ENCODE measurements at places on chromosomes 6 and 20. TPM values are rescaled to one million over a fixed set of nuclear protein-coding genes. Genes with fewer than 3 reads are reported as not detected.

SMPDL3A gene
- polyA plus RNA-seq, result 12.5 TPM

SLC35F1 gene
- polyA plus RNA-seq, result 3.1 TPM

RIPPLY2 gene
- not detected for polyA plus RNA-seq

KLHDC3 gene
- polyA plus RNA-seq, result 104 TPM

PHACTR3 gene
- polyA plus RNA-seq, result 13.2 TPM

PCK1 gene
- 15.0 TPM for polyA plus RNA-seq

E2F1 gene
- polyA plus RNA-seq, result 11.0 TPM

COL9A3 gene
- 14.1 TPM for polyA plus RNA-seq

THBD gene
- polyA plus RNA-seq, result 4.3 TPM

IMPG1 gene
- 1.9 TPM for polyA plus RNA-seq

TBX18 gene
- polyA plus RNA-seq, result 6.5 TPM

PPP1R14C gene
- 25.1 TPM for polyA plus RNA-seq

PRND gene
- polyA plus RNA-seq, result 4.2 TPM

MOCS1 gene
- 12.3 TPM for polyA plus RNA-seq

AK9 gene
- 14.9 TPM for polyA plus RNA-seq

SASH1 gene
- polyA plus RNA-seq, result 27.7 TPM

DOK5 gene
- 11.4 TPM for polyA plus RNA-seq

JPH2 gene
- polyA plus RNA-seq, result 1.4 TPM

OR12D2 gene
- not detected for polyA plus RNA-seq

MLN gene
- polyA plus RNA-seq, result 1.4 TPM

NKX2-2 gene
- polyA plus RNA-seq, result not detected

GGTLC1 gene
- polyA plus RNA-seq, result not detected

GTSF1L gene
- not detected for polyA plus RNA-seq

ZFP57 gene
- 0.11 TPM for polyA plus RNA-seq

SLC32A1 gene
- polyA plus RNA-seq, result 1.4 TPM

HLA-DOB gene
- 0.17 TPM for polyA plus RNA-seq

RNF39 gene
- polyA plus RNA-seq, result 1.7 TPM

CRISP2 gene
- 0.18 TPM for polyA plus RNA-seq

SYNGAP1 gene
- polyA plus RNA-seq, result 24.0 TPM

TRIM15 gene
- 0.28 TPM for polyA plus RNA-seq

MUC21 gene
- not detected for polyA plus RNA-seq

SPEF1 gene
- polyA plus RNA-seq, result 2.0 TPM

CST5 gene
- 0.97 TPM for polyA plus RNA-seq

FAM83B gene
- 9.2 TPM for polyA plus RNA-seq

MYB gene
- 4.4 TPM for polyA plus RNA-seq

ECT2L gene
- polyA plus RNA-seq, result 0.19 TPM

SNAP91 gene
- polyA plus RNA-seq, result 0.75 TPM

SLX4IP gene
- polyA plus RNA-seq, result 7.4 TPM

IL17A gene
- polyA plus RNA-seq, result not detected

REM1 gene
- 0.60 TPM for polyA plus RNA-seq

NCOA3 gene
- polyA plus RNA-seq, result 36.6 TPM

SYNDIG1 gene
- 8.6 TPM for polyA plus RNA-seq

ID4 gene
- 165 TPM for polyA plus RNA-seq

BACH2 gene
- polyA plus RNA-seq, result 11.3 TPM

CCN6 gene
- polyA plus RNA-seq, result 1.9 TPM

ZC3H12D gene
- polyA plus RNA-seq, result 0.34 TPM

SEL1L2 gene
- polyA plus RNA-seq, result 0.39 TPM

RIN2 gene
- 38.2 TPM for polyA plus RNA-seq

KIAA0408 gene
- 4.1 TPM for polyA plus RNA-seq

TAF4 gene
- 14.1 TPM for polyA plus RNA-seq

NAPB gene
- 17.5 TPM for polyA plus RNA-seq

ZSCAN12 gene
- 15.5 TPM for polyA plus RNA-seq

MOG gene
- not detected for polyA plus RNA-seq

TRIM40 gene
- 0.07 TPM for polyA plus RNA-seq

CGA gene
- polyA plus RNA-seq, result 0.53 TPM

CENPB gene
- 41.0 TPM for polyA plus RNA-seq

PAK5 gene
- 0.49 TPM for polyA plus RNA-seq

Data from right renal cortex interstitium (tissue), 3 donors.